Hematopoietic multipotent progenitor cell treated with erythropoietin and hydrocortisone succinate and interleukin-3 and kit ligand, for 6 days (in vitro differentiated cells): ENCODE measurements at places on chromosomes 12 and 14.

DNA sequence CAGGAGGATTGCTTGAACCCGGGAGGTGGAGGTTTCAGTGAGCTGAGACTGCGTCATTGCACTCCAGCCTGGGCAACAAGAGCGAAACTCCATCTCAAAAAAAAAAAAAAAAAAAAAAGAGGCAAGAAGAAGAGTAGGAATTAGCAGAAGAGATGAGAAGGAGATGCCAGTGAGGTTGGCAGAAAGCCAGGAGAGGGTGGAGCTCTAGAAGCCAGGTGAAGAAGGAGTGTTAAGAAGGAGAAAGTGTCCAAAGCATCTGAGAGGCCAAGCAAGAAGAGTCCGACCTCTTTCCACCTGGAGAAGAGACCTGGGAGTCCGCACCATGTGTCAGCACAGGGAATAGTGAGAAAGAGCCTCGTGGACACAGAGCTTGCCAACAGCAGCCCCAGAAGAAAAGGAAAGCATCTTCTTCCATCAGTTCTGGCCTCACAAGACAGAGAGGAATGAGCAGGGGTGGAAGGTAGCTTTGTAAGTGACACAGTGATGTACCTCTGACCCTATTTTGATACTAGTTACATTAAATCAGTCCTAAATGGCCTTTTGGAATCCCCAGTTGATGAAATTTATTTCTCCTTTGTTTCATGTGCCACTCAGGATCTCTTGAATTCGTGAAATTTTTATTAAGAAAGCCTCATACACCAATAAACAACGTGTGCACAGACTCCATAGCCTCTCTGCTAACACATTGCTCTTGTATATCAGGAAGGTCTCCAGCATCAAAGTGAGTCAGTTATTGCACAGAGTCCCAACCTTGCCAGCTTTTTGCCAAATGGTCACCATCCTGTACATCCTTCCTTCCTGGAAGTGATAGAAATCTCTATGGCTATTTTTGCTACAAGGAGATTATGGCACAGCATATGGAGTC lies 70.6 kb downstream of the SAMD4A start:
- no peak for DNase-seq

DNA sequence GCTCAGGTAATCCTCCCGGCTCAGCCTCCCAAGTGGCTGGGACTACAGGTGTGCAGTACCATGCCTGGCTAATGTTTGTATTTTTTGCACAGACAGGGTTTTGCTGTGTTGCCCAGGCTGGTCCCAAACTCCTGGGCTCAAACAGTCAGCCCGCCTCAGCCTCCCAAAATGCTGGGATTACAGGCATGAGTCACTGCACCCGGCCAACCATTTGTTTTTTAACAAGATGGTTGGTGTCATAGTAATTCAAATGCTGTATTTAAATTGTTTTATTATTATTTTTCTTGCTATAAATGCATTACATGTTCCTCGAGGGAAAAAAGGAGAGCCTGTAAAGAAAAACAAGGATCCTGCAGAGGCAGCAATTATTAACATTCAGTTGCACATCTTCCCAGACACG lies 83.9 kb downstream of the EP400 start:
- DNase-seq, result no peak

- DNase-seq, result no peak
Observed at GRCh38 chr12:124171231-124171979, 123.5 kb upstream of the RFLNA start.

DNA sequence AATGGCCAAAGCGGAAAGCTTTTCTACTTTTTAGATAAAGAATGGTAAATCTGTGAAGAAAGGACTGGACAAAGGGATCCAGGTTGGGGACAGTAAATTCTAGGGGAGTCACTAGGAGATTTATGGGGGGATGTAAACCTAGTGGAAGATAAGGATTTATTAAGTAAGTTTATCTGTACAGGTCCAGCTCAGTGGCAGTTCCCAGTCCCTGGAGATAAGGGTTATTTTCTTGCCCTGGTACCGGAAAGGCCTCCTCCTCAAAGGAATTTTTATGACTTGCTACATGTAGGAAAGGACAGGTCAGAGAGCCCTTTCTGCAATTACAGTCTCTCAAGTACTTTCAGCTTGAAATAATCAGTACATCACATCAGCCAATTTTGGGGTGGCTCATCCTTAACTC lies 72.6 kb upstream of the BICD1 start:
- no peak for DNase-seq

DNA sequence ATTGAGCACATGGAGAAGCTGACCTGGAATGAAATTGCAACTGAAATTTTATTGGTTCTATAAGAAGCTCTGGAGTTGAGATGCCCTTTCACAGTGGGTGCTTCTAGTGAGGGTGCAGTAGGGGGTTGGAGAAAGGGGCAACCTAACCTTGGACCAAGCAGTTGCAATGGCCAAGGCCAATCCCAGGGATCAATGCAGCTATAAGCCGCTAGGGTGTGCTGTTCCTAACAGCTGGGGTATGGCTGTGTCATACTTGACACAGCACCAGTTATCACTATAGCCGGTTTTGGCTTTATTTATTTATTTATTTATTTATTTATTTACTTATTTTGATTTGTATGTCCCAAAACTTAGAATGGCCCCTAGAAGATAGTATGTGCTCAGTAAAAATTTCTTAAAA lies 505.9 kb downstream of the FLRT2 start:
- DNase-seq, result peak; percentile 53

DNA sequence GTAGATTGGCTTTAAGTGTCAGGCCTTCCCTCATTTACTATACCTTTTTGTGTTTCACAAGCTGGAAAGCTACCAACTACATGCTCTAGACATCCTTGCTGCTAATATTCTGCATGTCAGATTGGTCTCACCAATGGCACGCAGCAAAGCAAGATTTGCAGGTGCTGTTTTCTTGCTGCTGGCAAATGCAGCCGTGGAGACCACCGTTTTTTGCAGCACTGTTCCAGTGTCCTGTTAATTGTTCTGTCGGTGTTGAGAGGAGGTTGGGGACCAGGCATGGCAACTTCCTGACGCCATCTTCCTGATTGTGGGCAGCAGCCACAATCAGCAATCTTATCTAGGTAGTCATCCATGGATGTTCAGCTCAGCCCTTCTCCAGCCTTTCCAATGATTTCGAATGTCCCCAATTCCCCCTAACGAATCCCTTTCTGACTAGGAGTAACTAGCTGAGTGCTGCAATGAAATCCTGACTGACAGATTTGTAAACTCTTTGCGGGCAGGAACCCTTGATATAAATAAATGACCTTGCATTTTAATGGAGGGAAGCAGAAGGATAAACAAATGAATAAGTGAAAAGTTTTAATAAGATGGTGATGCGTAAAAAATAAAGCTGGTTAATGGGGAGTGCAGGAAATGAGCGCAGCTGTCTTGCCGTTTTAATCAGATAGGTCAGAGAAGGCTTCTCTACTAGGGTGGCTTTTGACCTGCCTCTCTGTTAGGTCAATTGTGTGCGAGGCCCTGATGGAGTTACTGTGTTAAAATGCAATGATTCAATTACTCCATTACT lies 574 bp upstream of the CRADD start:
- DNase-seq, result peak; percentile 14

DNA sequence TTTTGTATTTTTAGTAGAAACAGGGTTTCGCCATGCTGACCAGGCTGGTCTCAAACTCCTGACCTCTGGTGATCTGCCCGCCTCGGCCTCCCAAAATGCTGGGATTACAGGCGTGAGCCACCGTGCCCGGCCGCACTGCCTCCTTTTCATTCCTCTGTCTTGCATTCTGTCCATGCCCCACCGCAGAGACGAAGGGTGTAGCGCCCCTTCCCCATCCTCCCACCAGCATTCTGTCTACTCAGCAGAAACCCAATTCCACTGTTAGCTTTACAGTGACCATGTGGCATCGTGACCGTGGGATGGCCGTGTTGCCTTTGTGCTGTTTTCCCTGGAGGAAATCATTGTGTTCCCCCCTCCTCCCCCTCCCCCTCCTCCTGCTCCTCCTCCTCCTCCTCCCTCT lies 10.3 kb downstream of the TEX22 start:
- DNase-seq, result no peak

- DNase-seq, result no peak
Observed at GRCh38 chr12:56028511-56029165, 7.8 kb downstream of the IKZF4 start.

DNA sequence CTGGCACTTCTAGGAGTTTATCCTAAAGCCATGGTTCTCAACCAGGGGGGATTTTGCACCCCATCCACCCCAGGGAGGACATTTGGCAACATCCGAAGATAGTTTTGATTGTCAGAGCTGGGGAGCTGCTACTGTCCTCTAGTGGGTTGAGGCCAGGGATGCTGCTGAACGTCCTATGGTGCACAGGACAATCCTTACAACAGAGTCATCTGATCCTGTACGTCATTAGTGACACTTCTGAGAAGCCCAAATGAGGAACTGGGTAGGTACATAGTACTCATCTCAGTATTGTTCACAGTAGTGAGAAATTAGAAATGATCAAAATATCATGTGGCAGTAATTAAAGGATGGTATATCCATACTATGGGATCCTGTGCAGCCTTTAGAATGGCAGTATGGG lies 185.1 kb downstream of the CHST11 start:
- DNase-seq, result peak; percentile 52

DNA sequence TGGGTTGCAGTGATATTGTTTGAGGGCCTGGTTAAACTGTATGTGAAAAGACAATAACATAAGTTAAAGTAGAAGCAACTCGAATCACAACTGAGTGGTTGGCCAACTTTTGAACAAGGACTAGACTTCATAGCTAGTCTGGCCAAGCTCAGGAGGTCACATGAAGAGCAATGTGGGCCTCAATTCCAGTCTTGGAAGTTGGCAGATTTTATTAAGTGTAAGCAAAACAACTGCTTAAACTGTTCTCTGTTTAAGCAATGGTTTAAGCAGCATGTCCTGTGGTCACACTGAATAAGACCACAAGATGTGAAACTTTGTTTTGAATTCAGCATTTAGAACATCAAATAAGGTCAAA lies 100.4 kb downstream of the TMTC3 start:
- no peak for DNase-seq

GRCh38 chr12:54549774-54550451 lies 512 bp downstream of the PDE1B start:
- peak; percentile 26 for DNase-seq

DNA sequence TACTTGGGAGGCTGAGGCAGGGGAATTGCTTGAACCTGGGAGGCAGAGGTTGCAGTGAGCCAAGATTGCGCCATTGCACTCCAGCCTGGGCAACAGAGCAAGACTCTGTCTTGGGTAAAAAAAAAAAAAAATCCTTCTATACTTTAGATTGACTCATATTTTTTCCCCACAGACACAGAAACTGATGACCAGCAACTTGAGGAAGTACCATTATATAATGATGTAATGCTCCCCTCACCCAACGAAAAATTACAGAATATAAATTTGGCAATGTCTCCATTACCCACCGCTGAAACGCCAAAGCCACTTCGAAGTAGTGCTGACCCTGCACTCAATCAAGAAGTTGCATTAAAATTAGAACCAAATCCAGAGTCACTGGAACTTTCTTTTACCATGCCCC lies 24.3 kb upstream of the SNAPC1 start:
- DNase-seq, result no peak

DNA sequence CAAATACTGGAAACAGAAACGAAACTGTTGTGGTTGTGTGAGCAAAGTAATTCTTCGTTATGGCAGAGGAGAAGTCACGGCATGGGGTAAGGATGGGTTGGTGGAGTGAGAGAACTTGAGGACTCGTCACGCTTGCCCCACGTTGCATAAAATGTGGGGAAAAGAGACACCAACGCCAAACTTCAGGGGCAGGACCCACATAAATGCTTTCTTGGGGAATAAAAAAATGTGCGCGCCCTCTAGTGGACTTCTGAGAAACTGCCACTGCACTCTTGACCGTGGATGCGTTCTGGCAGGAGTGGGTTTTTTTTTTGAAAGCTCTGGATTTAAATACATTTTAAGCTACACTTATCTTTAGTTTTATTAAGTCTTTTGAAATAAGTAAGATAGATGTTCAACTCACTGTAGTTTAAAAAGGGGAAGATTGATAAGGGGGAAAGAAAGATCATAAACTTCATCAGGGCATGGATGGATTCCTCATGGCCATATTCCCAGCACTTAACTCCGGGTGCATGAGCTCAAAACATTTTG lies 4.1 kb upstream of the IGF1 start:
- DNase-seq, result peak; percentile 72

- DNase-seq, result no peak
Observed at GRCh38 chr14:92792885-92793284, 1.2 kb upstream of the GOLGA5 start.
